ENCODE measurements at places on chromosomes 16 and 17. TPM values are rescaled to one million over a fixed set of nuclear protein-coding genes. Genes with fewer than 3 reads are reported as not detected.

AKAP1 gene
- total RNA-seq, result 10.7 TPM

TAT gene
- total RNA-seq, result not detected

SLC46A1 gene
- total RNA-seq, result 5.9 TPM

ABCA9 gene
- total RNA-seq, result 0.51 TPM

XAF1 gene
- 21.5 TPM for total RNA-seq

HBA1 gene
- total RNA-seq, result not detected

SYNRG gene
- total RNA-seq, result 5.6 TPM

SLFN14 gene
- not detected for total RNA-seq

CD300E gene
- total RNA-seq, result not detected

KRT27 gene
- total RNA-seq, result not detected

C17orf78 gene
- total RNA-seq, result not detected

RARA gene
- total RNA-seq, result 32.2 TPM

SCNN1G gene
- total RNA-seq, result not detected

SRCIN1 gene
- not detected for total RNA-seq

AOC3 gene
- total RNA-seq, result not detected

ZNF423 gene
- 0.43 TPM for total RNA-seq

EVI2B gene
- not detected for total RNA-seq

KRT31 gene
- total RNA-seq, result not detected

NPIPB9 gene
- not detected for total RNA-seq

ZG16 gene
- not detected for total RNA-seq

KSR1 gene
- total RNA-seq, result 2.5 TPM

KCNH4 gene
- total RNA-seq, result not detected

HES7 gene
- total RNA-seq, result not detected

TNFRSF17 gene
- total RNA-seq, result not detected

HCRT gene
- not detected for total RNA-seq

KCNJ18 gene
- not detected for total RNA-seq

PFN1 gene
- 886 TPM for total RNA-seq

LHX1 gene
- total RNA-seq, result not detected

CTF1 gene
- 4.8 TPM for total RNA-seq

CDRT15L2 gene
- total RNA-seq, result not detected

KIF18B gene
- total RNA-seq, result 2.1 TPM

YPEL2 gene
- 6.6 TPM for total RNA-seq

GP1BA gene
- not detected for total RNA-seq

TEFM gene
- total RNA-seq, result 8.1 TPM

SLC38A8 gene
- not detected for total RNA-seq

SGCA gene
- not detected for total RNA-seq

MPV17L gene
- total RNA-seq, result 2.8 TPM

SEZ6L2 gene
- 34.7 TPM for total RNA-seq

TOB1 gene
- total RNA-seq, result 6.7 TPM

CASKIN1 gene
- total RNA-seq, result under 0.01 TPM

KRTAP4-6 gene
- total RNA-seq, result not detected

TOM1L2 gene
- total RNA-seq, result 50.2 TPM

C1QTNF8 gene
- total RNA-seq, result not detected

KRTAP9-4 gene
- total RNA-seq, result not detected

INO80E gene
- total RNA-seq, result 111 TPM

ST6GALNAC1 gene
- not detected for total RNA-seq

AANAT gene
- not detected for total RNA-seq

CD300LB gene
- total RNA-seq, result not detected

KRTAP1-1 gene
- total RNA-seq, result 1.6 TPM

DPEP1 gene
- total RNA-seq, result not detected

APOBR gene
- total RNA-seq, result not detected

ABCC11 gene
- 0.76 TPM for total RNA-seq

TEKT1 gene
- total RNA-seq, result not detected

CLUH gene
- total RNA-seq, result 26.1 TPM
